ENCODE measurements at places on chromosomes 7 and 10.

- DNase-seq: no peak
- no peak overlapping the region for H3K27ac ChIP-seq
- H3K36me3 ChIP-seq: no peaks in the 10 kb centered on the region
- no peak overlapping the region for H3K4me3 ChIP-seq
- no peaks in the 10 kb centered on the region for H3K4me1 ChIP-seq
Measured at GRCh38 chr10:84428711-84429110, 100.3 kb downstream of the CCSER2 start.

DNA sequence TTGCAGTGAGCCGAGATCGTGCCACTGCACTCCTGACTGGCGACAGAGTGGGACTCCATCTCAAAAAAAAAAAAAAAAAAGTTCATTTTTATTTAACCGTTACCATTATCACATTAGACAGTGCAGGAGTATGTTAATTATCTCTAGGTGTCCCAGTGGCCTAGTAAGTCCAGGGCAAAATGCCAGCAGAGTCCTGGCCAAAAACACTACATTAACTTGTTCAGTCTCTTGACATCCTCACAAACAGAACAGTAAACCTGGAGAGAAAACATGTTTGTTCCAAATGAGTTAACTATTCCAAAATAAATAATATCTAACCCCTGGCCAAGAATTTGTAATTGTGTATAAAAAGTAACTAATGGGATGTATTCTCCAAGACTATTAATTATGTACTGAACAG is 43.2 kb downstream of the PTPRZ1 start:
- no peak overlapping the region for H3K27ac ChIP-seq
- H3K36me3 ChIP-seq: no peaks in the 10 kb centered on the region
- H3K27me3 ChIP-seq: no peaks in the 10 kb centered on the region

DNA sequence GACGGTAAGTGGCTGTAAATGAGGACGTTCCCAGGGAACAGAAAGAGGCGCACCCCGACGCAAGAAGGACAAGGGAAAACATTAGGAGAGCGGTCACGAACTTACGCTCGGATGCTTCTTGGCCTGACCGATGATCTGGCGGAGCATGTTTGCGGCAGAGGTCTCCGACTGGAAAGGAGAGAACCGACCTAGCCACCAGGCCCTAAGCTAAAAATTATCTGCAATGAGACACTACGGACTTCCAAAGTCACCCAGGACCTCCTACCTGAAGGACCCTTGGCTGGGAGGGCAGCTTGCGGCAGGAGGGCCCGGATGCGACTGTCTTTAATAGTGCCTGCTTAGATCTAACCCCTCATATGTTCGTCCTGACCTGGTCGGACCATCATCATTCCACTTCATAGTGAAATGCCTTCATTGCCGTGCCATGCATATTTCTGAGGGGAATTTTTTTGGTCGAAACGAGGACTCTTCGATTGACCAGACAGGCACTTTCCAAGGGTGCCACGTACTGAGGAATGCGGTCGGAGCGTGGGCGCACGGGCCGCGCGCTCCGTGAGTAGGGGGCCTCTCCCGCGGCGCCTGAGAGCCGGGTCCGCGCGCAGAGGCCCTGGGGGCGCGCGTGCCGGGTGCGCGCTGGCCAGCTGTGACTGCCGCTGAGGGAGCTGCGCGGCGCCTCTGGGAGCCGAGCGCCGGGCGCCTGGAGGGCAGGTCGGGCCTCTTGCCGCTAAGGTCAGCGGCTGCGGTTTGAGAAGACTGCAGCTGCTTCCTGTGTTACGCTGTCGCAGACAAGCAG is 33.6 kb upstream of the PHF14 start:
- peak; percentile 84 for DNase-seq
- H3K27ac ChIP-seq: peak overlapping the region; percentile 91
- peaks cover 5% of the 10 kb centered on the region for H3K4me1 ChIP-seq
- peaks cover 12% of the 10 kb centered on the region for H3K36me3 ChIP-seq

DNA sequence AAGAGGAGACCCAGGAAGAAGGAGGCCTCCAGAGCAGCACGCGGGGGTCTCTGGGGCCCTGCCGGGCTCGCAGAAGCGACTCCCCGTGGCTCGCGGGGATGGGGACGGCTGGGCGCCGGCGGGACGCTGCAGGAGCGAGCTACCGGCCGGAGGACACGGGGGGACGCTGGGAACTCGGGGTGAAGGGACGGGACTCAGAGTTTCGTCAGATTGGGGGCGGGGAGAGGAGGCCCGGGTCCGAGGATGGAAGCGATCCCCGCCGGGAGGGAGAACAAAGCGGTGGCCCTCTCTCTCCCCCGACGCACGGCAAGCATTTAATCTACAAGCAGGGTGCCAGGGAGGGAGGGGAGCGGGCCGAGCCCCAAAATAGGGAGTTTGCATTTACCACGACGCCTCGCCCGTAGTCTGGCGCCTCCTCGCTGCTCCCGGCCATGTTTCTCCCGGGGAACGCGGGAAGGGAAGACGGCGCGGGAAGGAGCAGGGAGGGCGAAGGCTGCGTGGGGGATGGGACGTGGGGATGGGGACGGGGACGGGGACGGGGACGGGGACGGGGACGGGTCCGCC is at the start of gene PRTFDC1:
Gene PRTFDC1, minus strand, starts transcription at position 464 of the 564 bp plus-strand sequence. Its CDS starts 31 bp downstream, at position 433.
- no peaks in the 10 kb centered on the region for H3K36me3 ChIP-seq
- H3K4me3 ChIP-seq: peak within 1 kb of the TSS; percentile 46
- peaks cover 11% of the 10 kb centered on the region for H3K4me1 ChIP-seq
- peak; percentile 50 for DNase-seq
- H3K27me3 ChIP-seq: no peaks in the 10 kb centered on the region
- peak within 1 kb of the TSS; percentile 62 for H3K27ac ChIP-seq

- no peak overlapping the region for H3K27ac ChIP-seq
- peaks cover 4% of the 10 kb centered on the region for H3K4me1 ChIP-seq
- no peaks in the 10 kb centered on the region for H3K36me3 ChIP-seq
- no peak overlapping the region for H3K4me3 ChIP-seq
- no peak for DNase-seq
Measured at GRCh38 chr7:114988755-114989375, 67.0 kb downstream of the MDFIC start.

DNA sequence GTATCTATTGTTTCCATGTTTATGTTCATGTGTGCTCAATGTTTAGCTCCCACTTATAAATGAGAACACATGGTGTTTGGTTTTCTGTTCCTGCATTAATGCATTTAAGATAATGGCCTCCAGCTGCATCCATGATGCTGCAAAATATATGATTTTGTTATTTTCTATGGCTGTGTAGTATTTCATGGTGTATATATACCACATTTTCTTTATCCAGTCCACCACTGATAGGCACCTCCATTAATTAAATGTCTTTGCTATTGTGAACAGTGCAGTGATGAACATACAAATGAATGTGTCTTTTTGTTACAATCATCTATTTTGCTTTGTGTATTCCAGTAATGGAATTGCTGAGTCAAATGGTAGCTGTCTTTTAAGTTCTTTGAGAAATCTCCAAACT is 329.4 kb upstream of the MAGI2 start:
- H3K36me3 ChIP-seq: no peaks in the 10 kb centered on the region
- DNase-seq: no peak
- H3K27me3 ChIP-seq: no peaks in the 10 kb centered on the region
- H3K4me1 ChIP-seq: no peaks in the 10 kb centered on the region
- no peak overlapping the region for H3K27ac ChIP-seq
- no peak overlapping the region for H3K4me3 ChIP-seq

GRCh38 chr10:124864421-124865193 is 63.0 kb downstream of the ABRAXAS2 start:
- H3K36me3 ChIP-seq: no peaks in the 10 kb centered on the region
- H3K4me1 ChIP-seq: peaks cover 16% of the 10 kb centered on the region
- no peak overlapping the region for H3K4me3 ChIP-seq
- H3K27me3 ChIP-seq: no peaks in the 10 kb centered on the region
- H3K27ac ChIP-seq: peak overlapping the region; percentile 89

- no peak overlapping the region for H3K4me3 ChIP-seq
- DNase-seq: no peak
- H3K27ac ChIP-seq: no peak overlapping the region
- H3K36me3 ChIP-seq: no peaks in the 10 kb centered on the region
- no peaks in the 10 kb centered on the region for H3K27me3 ChIP-seq
Measured at GRCh38 chr10:36494371-36494770, 631.0 kb upstream of the ANKRD30A start.

DNA sequence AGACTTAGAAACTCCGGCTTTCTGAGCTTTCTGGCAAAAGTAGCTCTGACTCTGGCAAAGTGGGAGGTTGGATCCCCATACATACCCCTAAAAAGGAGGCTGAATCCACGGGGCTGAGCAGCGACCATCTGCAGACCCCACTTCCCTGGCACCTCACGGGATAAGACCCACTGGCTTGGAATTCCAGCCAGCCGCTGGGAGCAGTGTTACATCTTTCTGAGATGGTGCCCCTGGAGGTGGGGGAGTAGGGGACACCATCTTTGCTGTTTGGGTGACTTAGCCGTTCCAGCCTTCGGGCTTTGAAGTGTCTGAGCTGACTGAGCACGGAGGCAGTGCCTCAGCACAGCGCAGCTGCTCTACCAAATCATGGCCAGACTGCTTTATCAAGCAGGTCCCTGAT is 45.0 kb upstream of the GRM3 start:
- no peak overlapping the region for H3K4me3 ChIP-seq
- DNase-seq: no peak
- no peaks in the 10 kb centered on the region for H3K4me1 ChIP-seq
- H3K36me3 ChIP-seq: no peaks in the 10 kb centered on the region
- no peak overlapping the region for H3K27ac ChIP-seq
- no peaks in the 10 kb centered on the region for H3K27me3 ChIP-seq

- no peaks in the 10 kb centered on the region for H3K36me3 ChIP-seq
- no peak for DNase-seq
- peaks cover 6% of the 10 kb centered on the region for H3K4me1 ChIP-seq
- H3K27me3 ChIP-seq: no peaks in the 10 kb centered on the region
- no peak overlapping the region for H3K4me3 ChIP-seq
Measured at GRCh38 chr10:79329529-79329928, 17.7 kb upstream of the PPIF start.

DNA sequence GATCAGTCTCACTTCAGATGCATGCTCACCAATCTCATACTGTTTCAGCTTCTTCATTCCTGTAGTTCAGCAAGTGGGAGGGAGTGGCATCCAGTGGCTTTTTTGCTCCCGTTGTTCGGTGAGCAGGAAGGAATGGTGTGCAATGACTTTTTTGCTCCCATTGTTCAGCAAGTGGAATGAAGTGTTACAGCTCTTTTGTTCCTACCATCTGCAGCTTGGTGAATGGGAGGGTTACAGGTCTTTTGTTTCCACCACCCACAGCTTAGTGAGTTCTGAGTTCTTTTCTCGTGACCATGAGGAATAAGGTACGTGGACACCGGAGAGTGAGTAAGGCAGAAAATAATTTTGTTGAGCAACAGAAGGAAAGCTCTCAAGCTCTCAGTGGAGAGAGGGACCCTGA is 363.6 kb downstream of the ATRNL1 start:
- no peaks in the 10 kb centered on the region for H3K4me1 ChIP-seq
- no peak overlapping the region for H3K4me3 ChIP-seq
- no peak overlapping the region for H3K27ac ChIP-seq
- no peaks in the 10 kb centered on the region for H3K36me3 ChIP-seq
- DNase-seq: no peak

DNA sequence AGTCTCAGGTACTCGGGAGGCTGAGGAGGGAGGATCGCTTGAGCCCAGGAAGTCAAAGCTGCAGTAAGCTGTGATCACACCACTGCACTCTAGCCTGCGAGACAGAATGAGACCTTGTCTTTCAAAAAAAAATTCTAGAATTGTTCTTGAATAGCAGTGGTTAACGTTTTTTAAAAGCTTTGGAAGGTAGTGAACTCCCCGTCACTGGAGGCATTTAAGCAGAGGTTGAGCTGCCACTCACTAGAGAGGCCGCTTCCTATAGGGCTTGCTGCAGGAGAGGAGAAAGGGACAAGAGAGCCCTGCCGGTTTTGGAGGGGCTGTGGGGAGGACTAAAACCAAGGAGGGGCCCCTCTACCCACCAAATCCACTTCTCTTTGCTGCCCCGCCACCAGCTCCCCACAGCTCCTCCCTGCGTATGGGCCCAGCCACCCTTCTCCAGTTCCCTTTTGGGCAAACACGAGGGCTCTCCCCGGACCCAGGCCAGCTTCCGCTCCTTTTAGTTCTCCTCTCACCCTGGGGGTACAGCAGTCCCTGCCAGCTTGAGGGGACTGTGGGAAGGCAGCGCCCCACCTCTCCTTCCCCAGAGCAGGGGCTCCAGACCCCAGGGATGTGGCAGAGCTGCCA is 86.9 kb upstream of the GTF2I start:
- no peak for DNase-seq
- H3K27me3 ChIP-seq: no peaks in the 10 kb centered on the region
- no peaks in the 10 kb centered on the region for H3K4me1 ChIP-seq
- no peak overlapping the region for H3K4me3 ChIP-seq
- no peaks in the 10 kb centered on the region for H3K36me3 ChIP-seq

DNA sequence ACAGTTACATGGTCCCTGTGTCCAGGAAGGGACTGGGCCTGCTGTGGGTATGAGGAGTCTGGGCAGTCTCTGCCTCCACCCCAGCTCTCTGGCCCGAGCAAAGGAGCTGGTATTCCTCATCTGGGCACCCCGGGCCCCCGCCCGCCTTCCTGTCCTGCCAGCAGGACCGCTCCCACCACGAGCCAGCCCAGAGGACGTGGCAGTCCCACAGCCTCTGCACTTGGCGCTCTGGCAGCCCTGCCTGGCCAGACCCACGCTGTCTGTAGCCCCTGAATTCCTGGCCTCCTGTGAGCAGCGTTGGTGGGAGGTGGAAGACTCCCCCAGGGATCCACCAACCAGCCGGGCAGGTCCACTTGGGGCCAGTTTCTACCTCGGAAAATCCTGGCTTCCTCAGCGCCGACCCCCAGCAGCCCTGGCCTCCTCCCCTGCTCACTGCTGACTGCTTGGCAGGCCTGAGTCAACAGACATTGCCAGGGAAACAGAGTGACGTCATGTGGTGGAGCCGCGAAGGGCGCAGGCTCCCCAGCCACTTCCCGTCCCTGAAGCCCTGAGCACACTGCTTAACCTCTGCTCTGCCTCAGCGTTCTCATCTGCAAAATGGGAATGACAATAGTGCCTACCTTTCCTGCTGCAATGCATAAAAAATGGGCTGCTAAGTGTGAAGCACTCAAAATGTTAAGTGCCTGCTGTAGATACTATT is 21.6 kb upstream of the LIMK1 start:
- peak overlapping the region; percentile 34 for H3K4me3 ChIP-seq
- H3K27me3 ChIP-seq: no peaks in the 10 kb centered on the region
- peaks cover 15% of the 10 kb centered on the region for H3K4me1 ChIP-seq
- peak overlapping the region; percentile 84 for H3K27ac ChIP-seq
